NB4 (cell line): ENCODE measurements at places on chromosomes 2 and 18.

- peak; percentile 79 for DNase-seq
Observed at GRCh38 chr2:239258248-239258647, 142.6 kb downstream of the HDAC4 start.

GRCh38 chr18:32036506-32037180 is 18.0 kb downstream of the RNF125 start:
- DNase-seq: no peak

GRCh38 chr18:56196495-56197225 is 441.7 kb downstream of the TXNL1 start:
- DNase-seq: no peak

- peak; percentile 71 for DNase-seq
Observed at GRCh38 chr2:131413148-131413747, 49.3 kb upstream of the RAB6D start.

DNA sequence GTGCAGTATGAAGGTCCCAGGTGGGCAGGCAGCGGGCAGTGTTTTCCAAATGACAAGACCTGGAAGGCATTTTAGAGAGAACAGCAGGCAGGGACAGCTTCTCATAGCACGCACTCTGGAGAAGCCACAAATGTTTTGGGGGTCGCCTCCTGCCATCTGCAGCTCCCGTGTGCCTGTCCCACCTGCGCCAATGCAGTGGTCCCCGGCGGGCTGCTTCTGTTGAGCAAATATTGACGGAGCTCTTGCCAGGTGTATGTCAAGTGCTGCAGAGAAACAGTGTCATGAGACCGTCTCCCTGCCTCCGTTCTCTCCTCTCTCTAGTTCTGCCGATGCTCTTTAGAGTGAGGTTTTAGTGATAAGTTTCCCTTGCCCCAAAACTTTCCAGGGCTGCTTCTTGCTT is 174.8 kb downstream of the LDLRAD4 start:
- DNase-seq: no peak

DNA sequence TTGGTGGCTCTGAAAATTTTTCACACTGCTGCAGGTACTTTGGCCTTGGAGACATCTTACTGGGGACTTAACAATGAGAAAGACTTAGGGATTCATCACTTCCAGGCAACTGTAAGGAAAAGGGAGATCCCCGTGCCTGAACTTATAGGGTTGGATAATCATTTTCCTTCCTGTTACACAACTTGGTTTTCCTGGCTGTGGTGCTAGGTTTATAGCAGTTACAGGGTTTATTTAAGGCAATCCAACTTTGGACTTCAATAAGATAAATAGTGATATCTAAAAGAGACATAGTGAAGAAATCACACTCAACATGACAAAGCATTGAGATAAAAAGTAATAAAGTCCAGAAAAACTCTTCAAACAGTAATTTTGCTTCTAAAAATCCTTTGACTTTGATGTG is 70.2 kb upstream of the RAPH1 start:
- no peak for DNase-seq

DNA sequence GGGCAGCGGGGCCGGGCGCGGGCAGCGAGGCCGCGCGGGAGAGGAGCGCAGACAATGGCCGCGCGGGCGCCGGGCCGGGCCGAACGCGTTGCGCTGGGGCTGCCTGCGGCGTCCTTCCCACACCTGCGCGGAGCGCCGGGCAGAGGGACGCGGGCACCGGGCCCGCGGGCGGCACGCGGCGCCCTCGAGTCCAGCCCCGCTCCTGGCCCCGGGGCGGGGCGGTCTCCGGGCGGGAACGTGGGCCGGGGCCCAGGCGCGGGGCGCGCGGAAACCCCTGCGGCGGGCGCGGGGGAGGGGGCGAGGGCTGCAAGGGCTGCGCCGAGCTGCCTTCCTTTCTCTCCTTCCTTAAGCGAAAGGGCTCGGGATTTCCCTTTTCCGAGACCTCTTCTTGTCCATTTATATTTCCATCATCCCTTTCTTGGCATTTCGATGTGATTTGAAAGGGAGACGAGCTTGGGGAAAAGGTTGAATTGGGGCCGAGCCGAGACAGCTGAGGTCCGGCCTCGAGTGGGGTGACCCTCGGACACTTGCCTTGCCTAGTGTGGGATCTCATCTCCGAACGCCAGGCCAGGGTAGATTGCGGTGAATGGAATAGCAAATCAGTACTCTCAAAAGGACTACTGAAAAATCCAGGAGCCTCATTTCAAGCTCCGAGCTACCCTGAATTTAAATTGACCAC is 676 bp downstream of the KLHL23 start:
- DNase-seq: peak; percentile 74

DNA sequence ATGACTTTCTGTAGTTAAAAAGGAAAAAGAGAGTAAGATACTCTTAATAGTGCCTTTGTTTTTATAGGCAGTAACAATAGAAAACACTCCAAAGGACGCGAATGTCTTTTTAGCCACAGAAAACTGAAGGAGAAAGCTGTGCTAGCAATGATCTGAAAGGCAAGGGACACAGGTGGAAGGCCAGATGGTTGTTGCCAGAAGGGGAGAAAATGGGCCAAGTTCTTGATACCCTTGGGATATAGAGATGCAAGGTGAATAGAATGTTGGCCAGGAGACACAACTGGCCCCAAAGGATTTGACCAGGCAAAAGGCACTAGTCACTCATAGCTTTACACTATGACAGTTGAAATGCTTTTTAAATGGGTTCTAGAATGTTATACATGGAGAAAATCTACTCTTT is 180.0 kb downstream of the NRXN1 start:
- no peak for DNase-seq

GRCh38 chr18:816869-817268 is 4.8 kb upstream of the YES1 start:
- no peak for DNase-seq
